HEK293T (cell line): ENCODE measurements at places on chromosomes 13 and 19.

DNA sequence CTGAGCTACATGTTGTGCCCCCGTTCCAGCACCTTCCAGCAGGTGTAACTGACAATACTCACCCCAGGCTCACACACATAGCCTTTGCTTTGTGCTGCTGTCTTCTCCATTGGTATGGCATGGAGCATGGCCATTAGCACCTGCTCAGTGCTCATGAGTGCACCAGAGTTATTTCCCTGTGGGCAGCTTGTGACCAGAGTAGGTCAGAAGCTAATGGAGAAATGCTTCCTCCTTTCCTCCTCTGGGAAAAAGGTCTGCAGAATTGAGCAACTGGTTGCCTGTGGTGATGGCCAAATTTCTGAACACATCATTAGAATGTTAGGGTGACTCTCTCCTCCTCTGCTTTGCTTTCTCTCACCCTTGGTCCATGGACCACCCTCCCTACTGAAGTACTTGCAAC is 344.5 kb upstream of the TMTC4 start:
- no peak for DNase-seq

DNA sequence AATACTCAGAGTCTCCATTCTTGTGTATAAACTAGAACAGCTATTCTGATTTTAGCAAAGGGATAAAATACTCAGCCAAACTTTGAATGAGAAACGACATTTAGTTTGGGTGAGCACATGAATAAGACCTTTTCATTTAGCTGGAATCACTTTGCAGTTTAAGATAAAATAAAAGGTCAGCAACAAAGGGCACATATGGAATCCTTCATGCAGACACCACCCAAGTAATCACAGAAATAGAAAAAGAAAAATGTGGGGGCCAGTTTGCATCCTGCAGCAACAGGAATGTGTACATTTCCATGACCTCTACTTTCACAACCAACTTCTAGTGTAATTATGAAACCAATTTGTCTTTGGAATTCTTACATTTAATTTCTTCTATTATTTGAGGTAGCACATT is 1637.4 kb downstream of the PCDH9 start:
- DNase-seq, result no peak

GRCh38 chr13:100059827-100060226 is 29.1 kb upstream of the PCCA start:
- no peak for DNase-seq

GRCh38 chr13:46544811-46545210 is 8.2 kb upstream of the LRCH1 start:
- DNase-seq, result no peak

DNA sequence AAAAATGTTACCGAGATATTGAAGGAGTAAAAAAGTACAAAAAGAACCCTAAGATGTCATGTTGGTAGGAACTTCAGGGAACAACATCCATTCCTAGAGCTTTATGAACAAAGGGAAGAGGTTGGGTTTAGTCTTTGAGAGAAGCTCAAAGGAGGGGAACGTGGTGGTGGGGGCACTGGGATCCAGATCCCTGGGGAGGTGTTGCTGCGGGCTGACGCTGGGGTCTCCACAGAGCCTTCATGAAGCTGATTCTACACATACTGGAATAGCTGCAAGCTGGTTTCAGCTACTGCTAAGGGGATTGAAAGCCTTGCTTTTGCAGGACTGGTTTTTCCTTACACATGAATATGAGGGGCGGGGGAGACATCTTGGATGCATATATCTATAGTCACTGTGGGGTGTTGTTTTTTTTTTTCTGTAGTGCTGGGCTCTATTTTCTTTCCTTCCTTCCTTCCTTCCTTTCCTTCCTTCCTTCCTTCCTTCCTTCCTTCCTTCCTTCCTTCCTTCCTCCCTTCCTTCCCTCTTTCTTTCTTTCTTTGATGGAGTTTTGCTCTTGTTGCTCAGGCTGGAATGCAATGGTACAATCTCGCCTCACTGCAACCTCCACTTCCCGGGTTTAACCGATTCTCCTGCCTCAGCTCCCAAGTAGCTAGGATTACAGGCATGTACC is 6.5 kb upstream of the MZF1 start:
- DNase-seq, result no peak

DNA sequence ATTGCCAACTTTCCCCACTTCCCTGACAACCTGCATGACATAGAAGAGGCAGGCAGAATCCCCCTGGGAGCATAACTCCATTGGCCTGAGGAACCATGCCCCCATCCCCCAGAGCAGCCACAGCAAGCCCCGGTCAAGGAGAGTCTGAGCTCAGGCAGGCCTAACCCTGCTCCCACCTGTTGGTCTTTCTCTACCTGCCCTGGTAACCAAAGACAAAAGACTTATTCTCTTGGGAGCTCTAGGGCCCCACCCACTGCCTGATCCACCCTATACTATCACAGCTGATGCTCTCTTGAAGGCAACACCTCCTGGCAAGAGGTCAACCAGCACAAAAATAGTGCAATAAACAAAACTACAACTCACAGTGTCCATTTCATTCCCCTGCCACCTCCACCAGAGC is 59.3 kb downstream of the TNFSF13B start:
- DNase-seq, result no peak

DNA sequence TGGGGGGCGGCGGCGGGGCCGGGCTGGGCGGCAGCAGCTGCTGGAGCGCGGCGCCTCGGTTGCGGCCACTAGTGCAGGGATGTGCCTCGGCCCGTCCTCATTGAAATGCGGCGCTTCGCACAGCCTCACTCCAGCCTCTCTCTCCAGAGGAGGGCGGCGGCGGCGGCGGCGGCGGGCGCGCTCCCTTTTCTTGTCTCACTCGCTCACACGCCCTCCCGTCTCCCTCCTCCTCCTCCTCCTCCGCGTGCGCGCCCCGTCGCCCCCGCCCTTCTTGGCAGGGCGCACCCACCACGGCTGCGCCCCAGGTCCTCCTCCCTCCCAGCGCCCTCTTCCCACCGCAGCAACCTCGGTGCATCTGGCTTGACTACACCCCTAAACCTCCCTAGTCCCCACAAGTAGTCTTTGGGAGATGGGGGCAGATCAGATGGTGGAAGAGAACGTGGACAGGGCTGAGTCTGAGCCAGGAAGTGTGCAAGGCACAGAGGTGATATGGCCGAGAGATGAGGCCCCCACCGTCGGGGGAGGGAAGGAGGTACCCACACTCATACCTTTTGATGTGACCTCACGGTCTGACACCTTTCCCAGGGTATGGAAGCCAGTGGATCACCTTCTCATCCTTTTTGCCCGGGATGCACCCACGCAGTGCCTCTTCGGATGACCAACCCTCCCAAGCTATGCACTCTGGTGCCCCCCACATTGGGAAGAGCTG is at the start of gene DCLK1:
DCLK1 (minus strand) TSS at position 161 of the 709 bp plus-strand sequence.
- DNase-seq, result peak; percentile 41

GRCh38 chr13:23673354-23673753 is 103.1 kb downstream of the TNFRSF19 start:
- DNase-seq, result no peak

DNA sequence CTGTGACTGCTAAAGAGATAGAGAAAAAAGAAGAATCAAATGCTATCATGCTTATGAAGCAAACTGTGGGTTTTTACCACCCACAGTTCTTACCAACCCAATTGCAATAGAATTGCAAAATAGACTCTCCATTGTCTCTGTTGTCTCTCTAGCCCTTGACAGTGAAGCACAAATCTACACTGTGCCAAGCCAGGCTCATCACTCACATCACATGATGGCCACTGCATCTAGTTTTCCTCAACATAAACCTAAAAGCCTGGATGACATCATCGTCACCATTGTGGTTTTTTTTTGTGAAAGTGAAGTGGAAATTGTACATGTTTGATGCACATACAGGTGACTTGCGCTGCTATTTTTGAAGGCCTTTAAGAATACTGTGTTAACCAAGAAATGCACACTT is 56.1 kb downstream of the KL start:
- DNase-seq, result no peak

GRCh38 chr13:60707878-60708277 is 310.9 kb downstream of the TDRD3 start:
- no peak for DNase-seq

DNA sequence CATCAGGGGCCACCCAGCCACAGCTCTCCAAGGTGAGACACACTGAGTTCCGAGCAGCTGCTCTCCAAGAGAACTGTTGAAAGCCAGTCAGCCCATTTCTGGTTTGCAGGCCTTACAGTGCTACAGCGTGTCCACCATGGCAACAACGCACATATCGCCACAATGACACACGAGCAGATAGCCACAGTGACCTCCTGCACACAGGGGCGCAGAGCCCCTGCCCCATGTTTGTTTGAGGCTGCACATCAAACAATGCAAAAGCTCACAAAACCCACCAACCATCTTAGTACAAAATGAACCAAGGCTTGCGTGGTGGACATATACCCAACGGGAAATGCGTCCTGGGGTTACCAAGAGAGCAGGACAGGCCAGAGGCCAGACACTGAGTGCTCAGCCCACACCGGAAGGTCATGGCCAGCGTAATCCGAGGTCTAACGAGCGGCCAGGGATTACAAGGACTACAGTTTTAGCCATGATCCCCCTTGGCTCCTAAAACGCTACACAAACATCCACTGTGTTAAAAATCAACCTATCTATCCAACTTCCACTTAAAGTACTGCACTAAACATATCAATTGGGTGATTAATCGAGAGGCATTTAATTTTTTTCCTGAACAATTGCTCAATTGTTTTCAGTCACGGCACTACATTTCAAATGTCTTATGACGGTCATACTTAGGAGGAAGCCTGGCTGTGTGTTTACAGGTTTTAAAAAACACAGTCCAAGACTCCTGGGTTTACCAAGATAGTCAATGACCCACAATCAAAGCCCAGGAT is 56.0 kb downstream of the STK24 start:
- no peak for DNase-seq
